H1 (cell line): ENCODE measurements at places on chromosomes 1 and 21.
A peak's percentile ranks its signal among the peaks of the same experiment; 100 is the strongest.

- peaks cover 9% of the 10 kb centered on the region for H3K4me1 ChIP-seq
- no peak overlapping the region for H3K27ac ChIP-seq
- no peaks in the 10 kb centered on the region for H3K27me3 ChIP-seq
- no peak for DNase-seq
- H3K4me3 ChIP-seq: no peak overlapping the region
- H3K36me3 ChIP-seq: no peaks in the 10 kb centered on the region
Observed at GRCh38 chr1:168321945-168322344, 41.3 kb downstream of the TBX19 start.

DNA sequence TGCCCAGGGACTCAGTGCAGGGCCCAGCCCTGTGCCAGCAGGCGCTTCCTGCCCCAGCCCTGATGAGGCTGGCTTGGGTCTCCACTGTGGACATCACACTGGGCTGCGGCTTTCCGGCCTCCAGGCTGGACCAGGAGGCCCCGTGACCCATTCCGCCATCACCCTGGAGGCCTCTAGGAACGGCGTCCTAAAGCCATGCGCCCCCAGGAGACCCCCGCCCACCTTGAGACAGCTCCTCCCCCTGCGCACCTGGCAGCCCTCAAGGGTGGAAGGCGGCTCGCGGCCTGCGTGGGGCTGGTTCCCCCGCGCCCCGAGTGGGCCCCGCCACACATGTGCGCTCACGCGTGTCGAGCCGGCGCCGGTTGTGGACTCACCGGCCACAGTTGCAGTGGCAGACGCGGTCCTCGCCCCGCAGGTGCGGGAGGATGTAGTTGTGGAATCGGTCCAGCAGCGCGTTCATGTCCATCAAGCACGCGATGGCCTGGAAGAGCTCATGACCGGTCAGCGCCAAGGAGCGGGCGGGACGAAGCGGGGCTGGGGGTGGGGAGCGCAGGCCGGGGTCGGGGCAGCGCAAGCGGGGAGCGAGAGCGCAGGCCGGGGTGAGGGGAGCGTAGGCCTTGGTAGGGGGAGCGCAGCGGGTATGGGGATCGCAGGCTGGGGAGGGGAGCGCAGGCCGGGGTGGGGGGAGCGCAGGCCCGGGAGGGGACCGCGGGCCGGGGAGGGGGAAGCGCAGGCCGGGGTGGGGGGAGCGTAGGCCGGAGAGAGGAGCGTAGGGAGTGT lies 924 bp downstream of the TMEM240 start:
- H3K27ac ChIP-seq: no peak overlapping the region
- H3K4me1 ChIP-seq: no peaks in the 10 kb centered on the region; the same call in 1 of the 2 replicates
- peak overlapping the region; percentile 61 for H3K4me3 ChIP-seq
- H3K36me3 ChIP-seq: 0 out of 2 replicates have a peak, but pooled peaks cover 5% of the 10 kb centered on the region
- no peak for DNase-seq

GRCh38 chr1:186829686-186830587 lies 1.2 kb downstream of the PLA2G4A start:
- no peaks in the 10 kb centered on the region for H3K36me3 ChIP-seq
- no peaks in the 10 kb centered on the region for H3K27me3 ChIP-seq
- H3K4me3 ChIP-seq: no peak overlapping the region
- no peak overlapping the region for H3K27ac ChIP-seq
- DNase-seq: no peak
- no peaks in the 10 kb centered on the region; the same call in 1 of the 2 replicates for H3K4me1 ChIP-seq

GRCh38 chr1:224378855-224379631 lies 22.4 kb downstream of the CNIH4 start:
- no peaks in the 10 kb centered on the region for H3K4me1 ChIP-seq
- DNase-seq: no peak
- no peaks in the 10 kb centered on the region for H3K27me3 ChIP-seq
- peaks cover 30% of the 10 kb centered on the region for H3K36me3 ChIP-seq

DNA sequence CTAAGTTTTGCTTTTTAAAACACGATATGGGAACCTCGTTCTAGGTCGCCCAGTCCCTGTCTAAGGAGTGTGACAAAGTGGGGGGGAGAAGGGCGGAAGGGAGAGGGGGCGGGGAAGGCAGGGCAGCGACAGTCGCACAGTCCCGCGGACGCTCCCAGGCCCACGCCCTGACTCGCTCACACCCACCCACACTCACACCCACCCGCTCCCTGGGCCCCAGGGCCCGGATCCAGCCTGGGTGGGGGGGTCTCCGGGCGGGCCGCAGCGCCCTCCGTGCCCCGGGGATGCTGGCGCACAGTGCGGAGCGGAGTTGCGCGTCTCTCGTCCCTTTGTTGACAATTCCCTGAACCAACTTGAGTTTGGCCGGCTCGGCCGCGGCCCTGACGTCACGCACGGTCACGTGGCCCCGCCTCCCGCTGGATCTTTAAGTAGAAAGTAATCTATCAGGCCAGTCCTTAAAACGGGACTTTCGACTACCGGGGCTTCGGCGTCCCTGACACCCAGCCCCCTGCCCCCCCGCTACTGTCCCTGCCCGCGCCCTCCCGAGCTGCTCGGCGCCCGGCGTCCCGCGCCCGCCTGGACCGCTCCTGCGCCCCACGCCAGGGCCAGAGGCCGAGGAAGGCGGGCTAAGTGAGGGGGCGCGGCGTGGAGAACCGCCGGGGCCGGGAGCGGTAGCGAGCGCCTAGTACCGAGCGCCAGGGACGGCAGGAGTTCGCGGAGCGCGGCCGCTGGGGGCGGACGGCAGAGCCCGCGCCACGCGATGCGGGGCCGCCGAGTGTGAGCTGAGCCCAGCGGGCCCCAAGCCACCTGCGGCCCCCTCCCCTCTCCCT lies at the start of gene FOXD3:
Gene FOXD3, plus strand, starts transcription at position 454 of the 830 bp plus-strand sequence. CDS start 492 bp downstream, outside the sequence.
- no peaks in the 10 kb centered on the region for H3K36me3 ChIP-seq
- H3K27me3 ChIP-seq: peaks cover 73% of the 10 kb centered on the region
- H3K4me3 ChIP-seq: peak within 1 kb of the TSS; percentile 57
- peak within 1 kb of the TSS; percentile 79; the same call in 1 of the 2 replicates for H3K27ac ChIP-seq
- H3K4me1 ChIP-seq: peaks cover 13% of the 10 kb centered on the region
- peak; percentile 95 for DNase-seq

DNA sequence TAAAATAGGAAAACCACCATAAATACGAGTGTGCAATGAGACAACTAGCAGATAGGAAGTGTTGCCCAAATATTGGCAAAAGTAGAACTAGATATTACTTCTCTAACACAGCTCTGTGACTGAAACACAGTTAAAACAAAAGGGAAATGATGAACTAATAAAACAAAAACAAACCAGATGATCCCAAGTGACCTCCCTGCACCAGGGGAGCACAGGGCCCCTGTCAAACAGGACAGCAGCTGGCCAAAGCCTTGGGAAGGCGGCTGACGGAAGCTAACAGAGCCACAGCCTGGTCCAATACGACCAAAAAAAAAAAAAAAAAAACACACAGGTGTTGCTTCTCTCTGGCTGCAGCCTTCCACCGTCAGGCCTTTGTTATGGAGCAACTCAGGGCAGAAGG lies 17.8 kb downstream of the ZBTB17 start:
- peaks cover 11% of the 10 kb centered on the region for H3K4me1 ChIP-seq
- no peak overlapping the region for H3K4me3 ChIP-seq
- DNase-seq: no peak

DNA sequence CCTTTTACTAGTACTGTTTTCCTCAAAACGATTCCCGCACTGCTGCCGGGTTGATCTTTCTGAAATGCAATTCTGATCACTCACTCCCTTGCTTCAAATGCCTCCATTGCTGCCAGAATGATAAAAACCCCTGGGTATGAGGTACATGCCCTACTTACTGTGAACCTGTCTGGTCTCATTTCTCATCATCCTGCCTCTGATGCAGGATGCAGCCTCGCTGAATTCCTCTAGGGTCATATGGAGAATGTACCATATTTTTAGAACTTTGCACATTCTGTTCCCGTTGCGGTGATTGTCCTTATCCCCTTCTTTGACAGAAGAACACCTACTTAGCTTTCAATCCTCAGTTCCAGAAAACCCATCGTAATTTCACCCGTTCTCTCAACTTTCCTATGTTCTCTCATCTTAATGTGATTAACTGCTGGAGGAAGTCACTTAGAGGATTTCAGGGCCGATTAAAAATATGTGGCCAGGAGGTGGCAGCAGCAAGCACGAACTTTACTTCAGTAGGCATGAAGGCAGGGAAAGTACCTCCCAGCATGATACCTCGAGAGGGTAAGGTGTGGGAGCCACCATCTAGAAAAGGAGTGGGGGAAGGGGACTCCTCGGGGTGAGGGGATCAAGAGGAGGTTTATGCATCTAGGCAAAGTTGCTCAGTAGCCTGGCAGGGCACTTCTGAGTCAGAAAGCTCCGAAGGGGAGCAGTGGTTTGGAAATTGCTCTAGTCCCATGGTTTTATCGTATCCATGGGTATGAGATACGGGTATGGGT lies 361.5 kb upstream of the ZP4 start:
- peak; percentile 60 for DNase-seq
- H3K27ac ChIP-seq: no peak overlapping the region
- no peaks in the 10 kb centered on the region for H3K36me3 ChIP-seq
- no peaks in the 10 kb centered on the region for H3K4me1 ChIP-seq
- no peaks in the 10 kb centered on the region for H3K27me3 ChIP-seq
- H3K4me3 ChIP-seq: no peak overlapping the region
